Left lobe of liver (tissue), 2 donors: ENCODE measurements at places on chromosomes 1 and 21. TPM values are rescaled to one million over a fixed set of nuclear protein-coding genes. Genes with fewer than 3 reads are reported as not detected.

CYP4Z1 gene
- total RNA-seq: 0.55 TPM

ITLN2 gene
- not detected for total RNA-seq

ATP1A4 gene
- not detected for total RNA-seq

CLSTN1 gene
- 8.1 TPM for total RNA-seq

C4BPB gene
- total RNA-seq: 223 TPM

SLC25A24 gene
- 1.6 TPM for total RNA-seq

CD244 gene
- 0.91 TPM for total RNA-seq

SYT6 gene
- 0.08 TPM for total RNA-seq

ALX3 gene
- total RNA-seq: not detected

MASP2 gene
- total RNA-seq: 206 TPM

KANK4 gene
- 2.4 TPM for total RNA-seq
